Midbrain (tissue), 1 donor: ENCODE measurements at places on chromosomes 2 and 18.

- DNase-seq, result no peak
These were observed 34.2 kb downstream of the ABCA12 start for GRCh38 chr2:215104226-215104625.

GRCh38 chr2:54672590-54673456, 50.6 kb upstream of the EML6 start:
- peak; percentile 42 for DNase-seq

DNA sequence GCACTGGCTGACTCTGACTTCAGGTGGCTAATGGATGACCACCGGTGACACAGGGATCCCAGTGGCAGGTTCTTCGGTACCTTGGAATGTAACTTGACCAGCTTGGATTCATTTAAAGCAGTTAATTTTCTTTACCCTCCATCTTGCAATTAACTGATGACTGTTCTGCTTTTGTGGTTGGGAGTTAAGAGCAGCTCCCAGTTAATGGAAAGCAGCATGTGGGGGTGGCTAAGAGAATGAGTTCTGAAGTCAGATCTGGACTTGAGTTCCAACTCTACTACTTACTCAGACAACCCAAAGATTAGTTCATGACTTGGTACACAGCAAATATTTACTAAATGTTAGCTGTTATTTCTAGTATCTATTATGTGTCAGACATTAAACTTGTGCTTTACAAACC, 58.5 kb downstream of the FAM228A start:
- DNase-seq, result no peak

DNA sequence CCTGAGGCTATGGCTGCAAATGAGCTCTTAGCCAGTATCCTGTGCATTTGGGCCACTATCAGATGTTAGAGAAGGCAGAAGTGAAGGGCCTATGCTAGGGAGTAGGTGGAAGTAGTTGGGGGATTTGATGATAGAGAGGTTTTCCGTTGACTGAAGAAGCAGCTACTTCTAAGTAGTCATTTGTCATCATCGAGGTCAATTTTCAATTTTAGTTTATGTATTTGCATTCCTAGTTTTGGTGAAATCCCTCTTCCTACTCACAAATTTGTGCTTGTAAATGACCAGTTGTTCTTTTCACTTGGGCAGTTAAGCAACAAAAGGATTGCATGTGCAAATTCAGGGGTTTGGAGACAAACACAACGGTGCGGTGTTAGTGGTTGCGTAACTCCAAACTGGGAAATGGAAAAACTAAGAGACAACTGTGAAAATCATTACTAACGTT, 48.5 kb upstream of the PELI1 start:
- DNase-seq, result no peak

GRCh38 chr2:941871-942270, 8.8 kb upstream of the SNTG2 start:
- no peak for DNase-seq

GRCh38 chr2:198611201-198611600, 806.8 kb downstream of the PLCL1 start:
- DNase-seq, result no peak

- DNase-seq, result no peak
These were observed 75.4 kb downstream of the SPTBN1 start for GRCh38 chr2:54531558-54531957.

GRCh38 chr2:9739531-9739964, 103.7 kb upstream of the TAF1B start:
- DNase-seq, result no peak

- no peak for DNase-seq
These were observed 59.1 kb upstream of the WIPF1 start for GRCh38 chr2:174656676-174657176.

GRCh38 chr2:171515672-171516298, 6.5 kb upstream of the CYBRD1 start:
- no peak for DNase-seq
